Progenitor cell of endocrine pancreas (in vitro differentiated cells): ENCODE measurements at places on chromosomes 7 and 10.

DNA sequence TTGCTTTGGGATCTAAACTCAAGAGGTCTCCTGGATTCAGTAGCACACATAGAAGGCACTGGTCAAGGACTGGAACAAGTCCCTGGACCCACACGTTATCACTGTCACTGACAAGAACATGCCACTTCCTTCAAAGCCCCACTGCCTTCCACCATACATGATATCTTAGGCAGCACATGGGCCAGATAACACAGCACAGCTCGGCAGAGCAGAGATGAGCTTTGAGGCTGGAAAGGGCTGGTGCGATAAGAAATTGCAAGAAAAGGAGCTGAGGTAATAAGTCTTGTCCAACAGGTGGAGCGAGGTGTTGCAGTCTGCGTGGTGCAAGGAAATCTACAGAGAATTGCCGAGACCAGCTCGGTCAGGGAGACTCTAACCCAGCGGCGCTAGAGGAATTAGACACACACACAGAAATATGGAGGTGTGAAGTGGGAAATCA lies 139.8 kb upstream of the CDK13 start:
- DNase-seq = no peak

DNA sequence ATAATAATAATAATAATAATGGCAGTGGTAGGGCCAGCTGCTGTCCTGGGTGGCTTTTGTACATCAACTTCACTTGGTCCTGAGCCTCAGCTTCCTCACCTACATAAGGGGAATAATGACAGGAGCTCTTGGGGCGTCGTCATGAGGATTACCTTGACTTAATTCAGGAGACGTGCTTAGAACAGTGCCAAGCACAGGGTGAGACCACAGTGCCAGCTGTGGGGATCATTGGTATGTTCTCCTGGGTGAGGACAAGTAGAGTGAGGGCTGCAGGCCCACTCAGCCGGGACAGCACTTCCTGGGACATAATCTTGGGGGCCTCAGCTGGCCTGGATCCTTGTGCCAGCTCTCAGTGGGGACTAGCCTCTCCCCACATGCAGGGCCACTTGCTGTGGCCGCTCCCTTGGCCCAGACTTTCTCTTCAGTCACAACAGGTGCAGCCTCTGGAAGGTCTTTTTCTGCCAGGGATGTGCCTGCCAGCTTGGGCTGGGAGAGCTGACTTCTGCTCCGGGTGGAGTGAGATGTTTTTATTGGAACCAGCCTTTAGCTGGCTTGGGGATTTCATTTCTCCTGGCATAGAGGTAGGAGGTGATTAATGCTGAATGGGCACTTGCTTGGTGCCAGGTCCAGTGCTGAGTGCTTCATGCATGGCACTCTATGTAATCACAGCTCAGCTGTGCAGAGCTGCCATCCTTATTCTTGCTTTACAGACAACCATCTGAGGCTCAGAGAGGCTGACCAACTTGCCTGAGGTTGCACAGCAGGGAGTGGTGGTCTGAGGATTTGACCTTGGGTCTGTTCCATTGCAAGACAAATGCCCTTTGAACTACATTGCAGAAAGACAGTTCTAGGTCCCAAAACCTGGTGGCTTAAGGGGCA lies 45.3 kb downstream of the TSPAN15 start:
- DNase-seq = no peak

DNA sequence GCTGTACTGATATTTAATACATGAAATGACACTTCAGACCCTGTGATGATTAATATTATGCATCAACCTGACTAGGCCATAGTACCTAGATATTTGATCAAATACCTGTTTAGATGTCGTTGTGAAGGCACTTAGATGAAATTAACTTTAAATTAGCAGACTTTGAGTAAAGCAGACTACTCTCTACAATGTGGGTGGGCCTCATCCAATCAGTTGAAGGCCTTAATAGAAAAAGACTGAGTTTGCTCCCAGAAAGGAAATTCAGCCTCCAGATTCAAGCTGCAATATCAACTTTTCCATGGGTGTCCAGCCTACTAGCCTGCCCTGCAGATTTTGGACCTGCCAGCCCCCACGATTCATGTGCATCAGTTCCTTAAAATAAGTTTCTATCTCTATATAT lies 68.6 kb upstream of the TMEM168 start:
- no peak for DNase-seq

DNA sequence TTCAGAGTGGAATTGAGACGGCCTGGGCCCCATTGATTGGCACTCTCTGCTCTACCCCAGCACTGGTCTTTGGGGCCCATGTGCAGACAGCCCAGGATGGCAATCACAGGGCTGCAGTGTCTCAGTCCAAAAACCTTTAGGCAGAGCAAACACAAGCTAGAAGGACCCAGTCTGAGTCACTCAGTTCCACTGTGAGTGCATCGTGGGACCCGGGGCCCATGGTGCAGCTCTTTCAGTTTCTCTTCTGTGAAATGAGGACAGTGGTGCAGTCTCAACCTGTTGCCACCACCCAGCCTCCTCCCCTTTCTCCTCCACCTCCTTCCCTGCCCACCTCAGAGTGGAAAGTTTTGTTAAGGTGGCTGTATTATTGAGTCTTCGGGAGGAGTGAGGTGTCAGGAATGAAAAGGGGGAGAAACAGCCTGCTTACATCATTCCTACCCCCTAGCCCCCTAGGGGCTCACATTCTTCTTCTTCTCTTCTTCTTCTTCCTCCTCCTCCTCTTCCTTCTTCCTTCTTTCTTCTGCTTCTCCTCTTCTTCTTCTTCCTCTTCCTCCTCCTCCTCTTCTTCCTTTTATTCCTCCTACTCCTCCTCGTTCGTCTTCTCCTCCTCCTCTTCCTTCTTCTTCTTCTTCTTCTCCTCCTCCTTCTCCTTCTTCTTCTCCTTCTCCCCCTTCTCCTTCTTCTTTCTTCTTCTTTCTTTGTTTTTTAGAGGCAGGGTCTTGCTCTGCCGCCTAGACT lies 19.5 kb upstream of the CARD11 start:
- DNase-seq = no peak

DNA sequence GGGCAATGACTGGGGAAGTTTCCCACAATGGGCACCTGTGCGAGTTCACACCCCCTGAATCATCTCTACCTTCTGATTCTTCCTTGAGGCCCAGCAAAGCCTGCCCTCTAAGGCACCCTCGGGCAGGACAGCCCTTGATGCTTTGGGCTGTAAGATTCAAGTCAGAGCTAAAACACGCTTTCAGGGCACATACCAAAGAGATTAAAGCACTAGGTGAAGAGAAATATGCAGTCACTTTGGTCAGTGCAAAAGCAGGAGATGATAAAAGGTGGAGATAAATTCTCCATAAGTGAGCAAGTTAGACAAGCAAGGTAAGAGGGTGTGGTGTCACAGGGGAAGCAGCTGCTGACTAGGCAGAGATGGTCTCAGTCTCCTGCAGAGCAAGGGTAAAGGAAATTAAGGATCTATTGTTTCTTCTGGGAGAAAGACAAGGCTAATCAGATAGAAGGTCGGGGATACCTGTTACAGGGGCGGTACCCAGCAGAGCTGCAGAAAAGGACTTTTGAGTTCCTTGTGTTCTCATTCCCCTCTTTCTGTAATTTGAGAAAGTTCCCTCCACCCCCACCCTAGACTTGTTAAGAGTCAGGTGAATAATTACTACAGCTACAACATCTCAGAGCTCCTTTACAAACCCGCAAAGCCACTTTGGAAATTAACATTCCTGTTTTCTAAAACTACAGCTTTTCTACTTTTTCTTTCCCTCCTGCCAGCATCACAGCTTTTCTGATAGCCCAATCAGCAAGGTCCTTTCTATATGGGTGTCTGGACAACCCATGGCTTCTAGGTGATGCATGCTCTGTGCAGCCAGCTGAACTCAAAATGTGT lies 26.4 kb downstream of the PDLIM1 start:
- no peak for DNase-seq

GRCh38 chr10:126500185-126500584 lies 111.9 kb upstream of the ADAM12 start:
- DNase-seq = no peak

DNA sequence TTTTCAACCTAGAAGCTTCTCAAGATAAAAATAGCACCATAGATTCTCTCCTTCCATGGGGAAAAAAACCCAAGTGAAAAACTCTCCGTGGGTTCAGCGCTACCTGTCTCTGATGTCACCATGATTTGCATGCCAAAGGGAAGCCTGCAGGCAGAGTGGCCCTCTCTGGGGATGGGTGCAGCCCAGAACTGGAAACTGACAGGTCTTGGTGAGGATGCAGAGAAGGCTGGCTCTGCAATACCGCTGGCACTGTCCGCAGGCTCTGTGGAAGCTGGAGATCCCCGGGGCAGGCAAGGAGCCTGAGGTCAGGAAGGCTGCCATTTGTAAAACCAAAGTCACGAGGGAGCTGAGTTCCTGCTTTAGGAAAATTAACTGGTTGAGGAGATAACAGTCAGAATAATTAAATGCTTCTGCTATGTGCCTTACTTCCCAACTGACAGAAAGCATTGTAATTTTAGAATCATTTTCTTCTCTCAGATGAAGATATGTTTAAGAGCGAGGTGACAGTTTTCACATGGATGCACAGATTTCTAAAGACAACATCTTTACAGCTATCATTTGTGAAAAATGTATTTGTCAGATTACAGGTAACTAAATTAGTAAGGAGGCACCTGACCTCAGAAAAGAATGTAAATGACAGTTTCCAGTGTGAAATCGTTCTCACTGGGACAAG lies 731.5 kb upstream of the FZD8 start:
- DNase-seq = no peak

DNA sequence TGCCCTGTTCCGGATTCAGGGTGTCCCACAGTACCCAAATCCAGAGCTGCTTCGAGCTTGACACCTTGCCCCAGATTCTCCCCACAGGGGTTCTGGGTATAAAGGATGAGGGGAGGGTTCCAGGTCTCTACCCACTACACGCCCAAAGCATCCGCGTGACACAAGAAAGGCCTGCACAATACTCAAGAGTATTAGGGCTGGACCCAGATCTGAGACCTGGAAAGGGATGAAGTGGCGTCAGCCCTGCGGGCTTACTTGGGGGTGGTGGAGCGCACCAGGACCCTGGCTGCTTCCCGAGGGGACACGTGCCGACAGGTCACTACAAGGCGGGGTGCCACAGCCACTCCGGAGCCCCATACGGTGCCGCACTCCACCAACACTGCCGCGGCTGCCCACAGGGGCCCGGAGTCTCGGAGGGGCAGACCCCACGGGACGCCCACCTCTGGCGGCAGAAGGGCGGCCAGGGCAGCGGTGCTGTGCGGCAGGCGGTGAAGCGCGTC lies 1.3 kb downstream of the TYSND1 start:
- DNase-seq = no peak

DNA sequence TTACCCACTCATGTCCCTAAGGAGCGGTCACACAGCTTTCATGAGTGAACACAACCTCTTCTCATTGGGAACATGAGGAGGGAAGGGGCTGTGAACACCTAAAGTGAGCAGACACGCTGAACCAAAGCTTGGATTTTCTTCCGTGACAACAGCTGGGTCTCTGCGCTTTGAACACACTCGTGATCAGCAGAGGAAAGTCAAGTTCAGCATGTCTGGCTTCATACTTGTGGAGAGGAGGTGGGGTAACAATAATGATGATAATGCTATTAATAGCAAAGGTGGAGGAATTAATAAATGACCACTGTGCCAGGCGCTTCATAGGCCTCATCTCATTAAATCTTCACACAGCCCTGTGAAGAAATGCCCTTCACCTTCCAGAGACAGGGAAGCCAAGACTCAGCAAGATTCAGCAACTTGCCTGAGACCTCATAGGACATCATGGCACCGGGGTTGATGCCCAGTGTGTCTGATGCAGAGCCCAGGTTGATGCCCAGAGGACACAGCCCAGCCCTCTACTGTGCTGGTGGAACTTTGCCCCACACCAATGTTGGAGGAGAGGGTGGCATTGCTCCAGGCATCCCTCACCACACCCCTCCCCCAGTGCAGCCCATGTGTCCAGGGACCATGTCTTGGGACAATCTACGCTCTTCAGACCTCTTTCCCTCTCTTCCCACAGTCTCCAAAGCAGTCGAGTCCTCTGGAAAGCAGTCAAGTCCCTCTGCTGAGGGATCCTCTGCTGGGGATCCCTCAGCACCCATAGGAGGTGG lies 40.6 kb downstream of the GSDME start:
- no peak for DNase-seq

- DNase-seq = peak; percentile 17
Measured at GRCh38 chr7:65840446-65840845, 32.4 kb upstream of the VKORC1L1 start.

- DNase-seq = no peak
Measured at GRCh38 chr10:3222626-3223025, 50.0 kb upstream of the PITRM1 start.

DNA sequence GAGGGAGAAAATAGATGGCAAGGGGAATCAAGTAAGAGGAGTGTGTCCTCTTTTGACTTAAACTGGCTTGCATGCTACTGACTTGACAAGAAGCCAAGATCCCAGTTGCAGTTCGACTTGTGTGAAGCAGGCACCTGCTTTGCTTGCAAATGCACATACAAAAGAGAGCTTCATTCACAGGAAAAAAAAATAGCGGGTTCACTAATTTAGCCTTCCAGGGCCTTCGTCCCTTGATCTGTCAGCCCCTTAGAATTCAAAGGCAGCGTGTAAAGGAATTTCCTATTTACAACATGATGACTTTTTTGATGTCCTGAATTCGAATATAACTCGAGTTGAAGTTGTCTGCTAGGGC lies 192.1 kb downstream of the CELF2 start:
- DNase-seq = no peak

DNA sequence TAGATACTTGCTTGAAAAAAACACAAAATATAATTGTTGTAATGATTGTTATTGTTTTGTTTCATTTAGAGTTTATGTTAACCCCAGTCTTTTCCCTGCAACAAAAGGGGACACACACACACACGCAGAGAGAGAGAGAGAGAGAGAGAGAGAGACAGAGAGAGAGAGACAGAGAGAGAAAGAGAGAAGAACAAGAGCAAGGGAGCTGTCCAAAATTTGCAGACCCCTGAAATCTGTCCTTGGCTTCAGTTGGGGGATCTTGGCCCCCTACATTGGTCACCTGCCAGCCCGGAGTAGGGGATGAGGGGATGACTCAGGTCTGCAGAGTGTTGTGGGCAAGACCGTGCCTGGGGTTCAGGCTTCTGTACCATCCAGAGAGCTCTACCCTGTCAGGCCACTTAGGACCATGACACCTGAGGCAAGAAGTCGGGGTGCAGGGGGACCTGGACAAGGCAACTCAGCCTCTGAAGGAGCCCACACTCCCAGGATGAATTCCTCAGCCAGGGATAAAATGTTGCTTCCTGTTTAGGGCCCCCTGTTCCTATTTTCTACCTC lies 73.1 kb downstream of the RAMP3 start:
- no peak for DNase-seq

DNA sequence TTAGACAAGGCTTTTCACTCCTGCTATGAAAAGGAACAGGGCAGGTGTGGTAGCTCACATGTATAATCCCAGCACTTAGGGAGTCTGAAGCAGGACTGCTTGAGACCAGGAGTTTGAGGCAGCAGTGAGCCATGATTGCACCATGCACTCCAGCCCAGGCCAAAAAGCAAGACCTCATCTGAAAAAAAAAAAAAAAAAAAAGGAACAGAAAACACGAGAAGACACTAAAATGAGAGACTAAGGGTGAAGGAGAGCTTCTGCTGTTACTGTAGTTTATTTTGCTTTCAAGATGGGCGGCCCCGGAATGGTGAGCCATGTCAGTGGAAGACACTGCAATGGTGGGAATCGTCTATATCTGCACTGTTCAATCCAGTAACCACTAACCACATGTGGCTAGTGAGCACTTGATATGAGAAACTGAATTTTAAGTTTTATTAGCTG lies 9.9 kb downstream of the PIP4K2A start:
- no peak for DNase-seq

- DNase-seq = no peak
Measured at GRCh38 chr10:88100281-88100680, 236.9 kb downstream of the PTEN start.

- DNase-seq = no peak
Measured at GRCh38 chr7:24881623-24882022, 98.4 kb downstream of the OSBPL3 start.
